ENCODE measurements at places on chromosomes 6 and 20.

DNA sequence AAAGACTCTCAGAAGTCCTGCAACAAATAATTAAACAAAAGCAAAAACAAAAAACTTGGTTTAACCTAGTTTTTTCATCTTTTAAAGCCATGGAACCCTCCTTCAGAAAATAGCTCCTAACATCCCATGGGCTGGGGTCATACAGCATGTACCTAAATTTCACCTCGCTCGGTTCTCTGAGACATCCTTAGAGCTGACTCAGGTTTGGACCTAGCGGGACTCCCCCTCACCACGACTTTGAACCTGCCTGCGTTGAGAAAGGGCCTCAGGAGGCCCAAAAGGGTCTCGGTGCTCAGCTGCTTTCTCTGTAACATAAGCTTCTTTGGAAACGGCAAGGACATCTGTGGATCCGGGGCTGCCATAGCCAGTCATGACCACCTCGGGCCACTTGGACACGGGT, 112.8 kb downstream of the NFATC2 start:
- no peak for DNase-seq

GRCh38 chr20:2528671-2529271, 7.6 kb upstream of the TMC2 start:
- DNase-seq: no peak

- DNase-seq: no peak
These were observed 22.8 kb downstream of the SCML4 start for GRCh38 chr6:107801173-107801886.

DNA sequence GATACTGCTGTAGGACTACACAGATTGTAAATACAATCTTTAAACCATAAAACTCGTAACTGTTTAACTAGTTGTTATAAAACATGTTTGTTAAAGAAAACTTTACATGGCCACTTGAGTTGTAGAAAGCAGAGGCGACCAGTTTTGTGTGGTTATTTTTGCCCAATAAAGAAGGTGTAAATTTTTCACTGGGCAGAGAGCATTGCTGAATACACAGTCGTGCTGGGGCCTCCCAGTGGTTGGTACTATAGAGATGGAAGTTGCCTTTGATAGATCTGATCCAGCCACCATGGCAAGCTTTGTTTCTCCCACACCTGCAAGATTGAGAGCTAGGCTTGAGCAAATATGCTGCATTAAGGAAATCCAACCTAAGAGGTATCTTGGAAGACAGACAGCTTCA, 34.0 kb upstream of the YWHAB start:
- no peak for DNase-seq

DNA sequence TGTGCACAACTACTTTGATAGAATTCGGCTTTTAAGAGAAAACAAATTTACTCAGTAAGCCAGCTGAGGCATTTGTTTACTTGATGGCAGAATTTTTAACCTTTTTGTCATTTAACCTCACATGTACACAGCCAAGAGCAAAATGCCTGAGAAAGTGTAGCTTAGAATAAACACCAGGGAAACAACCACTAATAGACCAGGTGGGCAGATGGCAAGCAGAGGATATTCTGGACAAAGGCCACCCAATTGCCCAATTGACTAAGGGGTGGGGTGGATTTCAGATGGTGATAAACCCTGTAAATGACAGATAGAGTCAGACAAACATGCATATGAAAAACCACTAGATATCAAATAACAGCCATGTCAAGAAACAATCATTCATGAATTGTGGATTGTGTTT, 190.7 kb upstream of the FBXL4 start:
- DNase-seq: no peak

GRCh38 chr20:57990396-57990987, 238.0 kb downstream of the ANKRD60 start:
- DNase-seq: no peak

- no peak for DNase-seq
These were observed at the start of gene BPIFB3 for GRCh38 chr20:33053291-33054106. BPIFB3 (plus strand) TSS chr20:33053903; CDS start chr20:33055436, 1,533 bp downstream.

GRCh38 chr20:50562262-50562701, 52.1 kb downstream of the PTPN1 start:
- no peak for DNase-seq

DNA sequence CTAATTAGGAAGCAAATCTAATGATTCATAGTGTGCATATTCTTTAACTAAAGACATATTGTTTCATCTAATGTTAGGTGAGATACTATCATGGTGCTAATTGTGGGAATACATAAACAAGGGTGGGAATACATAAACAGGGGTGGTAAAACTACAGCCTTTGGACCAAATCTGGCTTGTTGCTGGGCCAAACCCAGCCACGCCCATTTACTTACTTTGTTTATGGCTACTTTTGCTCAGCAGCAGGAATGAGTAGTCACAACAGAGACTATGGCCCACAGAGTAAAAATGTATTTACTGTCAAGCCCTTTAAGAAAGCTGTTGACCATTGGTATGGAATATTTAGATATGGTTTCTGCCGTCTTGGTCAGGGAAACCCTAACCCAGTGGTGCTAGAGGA, 31.7 kb downstream of the FAM135A start:
- DNase-seq: no peak

DNA sequence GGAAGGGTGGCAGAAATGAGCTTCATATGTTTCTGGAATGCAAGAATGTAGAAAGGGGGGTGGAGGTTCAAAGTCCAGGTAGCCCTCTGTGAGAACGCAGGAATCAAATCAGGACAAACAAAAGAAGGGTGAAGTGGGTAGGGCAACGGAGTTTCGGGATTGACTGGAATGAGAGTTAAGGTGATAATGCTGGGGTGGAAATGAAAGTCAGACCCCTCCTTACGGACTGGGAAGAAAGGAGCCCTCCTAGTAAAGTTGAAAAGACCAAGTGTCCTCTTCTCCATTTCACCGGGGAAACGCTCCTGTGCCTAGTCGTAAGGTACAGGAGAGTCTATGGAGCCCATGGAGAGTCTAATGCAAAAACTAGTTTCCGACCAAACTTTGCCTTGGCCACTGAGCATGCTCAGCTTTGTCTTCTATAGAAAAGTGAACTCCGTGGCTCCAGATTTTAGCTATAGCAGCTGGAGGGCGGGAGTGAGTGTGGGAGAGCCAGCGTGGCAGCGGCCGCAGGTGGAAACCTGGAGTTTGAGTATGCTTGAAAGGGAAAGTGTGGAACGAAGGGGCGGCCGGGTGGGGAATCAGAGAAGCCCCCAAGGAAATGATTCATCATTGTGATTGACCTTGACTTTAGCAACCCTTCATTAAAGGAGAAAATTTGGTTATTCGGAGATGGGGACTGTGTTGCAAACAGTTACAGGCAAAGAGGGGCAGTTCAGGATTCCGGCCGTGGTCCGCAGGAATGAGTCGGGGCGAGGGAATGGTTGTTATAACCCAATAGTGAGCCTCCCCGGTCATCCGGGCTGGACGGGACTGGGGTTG, 1.3 kb upstream of the LRRC1 start:
- DNase-seq: peak; percentile 58

- no peak for DNase-seq
These were observed 434.4 kb downstream of the HAO1 start for GRCh38 chr20:7505835-7506221.

GRCh38 chr6:81700414-81700813, 52.1 kb downstream of the TENT5A start:
- DNase-seq: no peak

DNA sequence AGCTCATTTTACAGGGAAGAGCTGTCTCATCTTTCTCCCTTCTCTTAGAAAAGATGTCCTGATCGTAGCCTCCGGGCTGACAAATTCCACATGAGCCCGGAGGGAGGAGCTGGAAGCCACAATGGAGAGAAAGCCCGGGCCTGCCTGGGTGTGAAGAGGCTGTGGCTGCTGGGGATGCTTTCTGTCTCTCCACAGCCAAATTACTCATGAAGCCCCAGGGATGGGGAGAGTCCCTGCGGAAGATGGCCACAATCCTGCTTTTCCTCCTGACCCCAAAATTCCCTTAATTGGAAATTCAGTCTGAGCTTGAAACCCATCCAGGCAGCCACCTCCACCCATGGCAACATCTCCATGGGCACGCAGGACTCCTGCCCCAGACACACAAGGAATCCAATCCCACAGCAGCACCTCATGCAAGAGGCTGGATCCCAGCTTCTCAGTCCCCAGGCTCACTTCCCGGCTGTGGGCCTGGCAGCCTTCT, 32.4 kb downstream of the JPH2 start:
- no peak for DNase-seq

DNA sequence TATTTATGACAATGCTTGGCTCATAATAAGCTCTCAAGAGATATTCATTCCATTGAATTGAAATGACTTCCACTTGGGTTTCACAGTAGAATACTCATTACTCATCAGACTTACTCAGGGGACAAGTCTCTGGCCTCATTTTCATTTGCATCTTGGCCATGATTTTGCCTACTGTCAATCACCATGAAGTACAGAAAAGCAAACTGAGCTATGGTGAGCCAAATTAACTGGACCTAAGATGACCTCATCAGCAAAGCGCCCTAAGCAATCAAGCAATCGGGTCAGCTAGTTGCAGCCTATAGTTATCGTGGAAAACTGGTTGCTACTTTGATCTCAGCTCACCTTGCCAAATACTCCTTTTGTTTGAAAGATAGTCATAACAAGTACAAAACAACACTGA, 494.7 kb upstream of the SLC35B3 start:
- no peak for DNase-seq

DNA sequence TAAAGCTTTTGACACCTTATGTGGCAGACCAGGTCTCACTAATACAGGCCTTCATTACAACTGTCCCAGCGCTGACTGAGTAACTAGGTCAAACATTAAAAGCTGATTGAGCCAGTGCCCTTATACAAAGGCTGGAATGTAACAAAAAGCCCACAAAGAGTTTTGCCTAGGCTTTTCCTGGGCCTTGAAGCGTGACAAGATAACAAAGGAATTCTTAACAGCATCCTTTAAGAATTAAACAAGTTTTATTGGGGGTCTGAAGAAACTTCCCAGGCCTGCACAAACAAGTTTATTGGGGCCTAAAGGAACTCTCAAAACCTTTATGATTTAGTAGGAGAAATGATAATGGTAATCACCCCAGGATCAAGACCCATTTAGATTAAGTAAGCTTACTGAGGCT, 267.6 kb upstream of the FAM83B start:
- DNase-seq: no peak

DNA sequence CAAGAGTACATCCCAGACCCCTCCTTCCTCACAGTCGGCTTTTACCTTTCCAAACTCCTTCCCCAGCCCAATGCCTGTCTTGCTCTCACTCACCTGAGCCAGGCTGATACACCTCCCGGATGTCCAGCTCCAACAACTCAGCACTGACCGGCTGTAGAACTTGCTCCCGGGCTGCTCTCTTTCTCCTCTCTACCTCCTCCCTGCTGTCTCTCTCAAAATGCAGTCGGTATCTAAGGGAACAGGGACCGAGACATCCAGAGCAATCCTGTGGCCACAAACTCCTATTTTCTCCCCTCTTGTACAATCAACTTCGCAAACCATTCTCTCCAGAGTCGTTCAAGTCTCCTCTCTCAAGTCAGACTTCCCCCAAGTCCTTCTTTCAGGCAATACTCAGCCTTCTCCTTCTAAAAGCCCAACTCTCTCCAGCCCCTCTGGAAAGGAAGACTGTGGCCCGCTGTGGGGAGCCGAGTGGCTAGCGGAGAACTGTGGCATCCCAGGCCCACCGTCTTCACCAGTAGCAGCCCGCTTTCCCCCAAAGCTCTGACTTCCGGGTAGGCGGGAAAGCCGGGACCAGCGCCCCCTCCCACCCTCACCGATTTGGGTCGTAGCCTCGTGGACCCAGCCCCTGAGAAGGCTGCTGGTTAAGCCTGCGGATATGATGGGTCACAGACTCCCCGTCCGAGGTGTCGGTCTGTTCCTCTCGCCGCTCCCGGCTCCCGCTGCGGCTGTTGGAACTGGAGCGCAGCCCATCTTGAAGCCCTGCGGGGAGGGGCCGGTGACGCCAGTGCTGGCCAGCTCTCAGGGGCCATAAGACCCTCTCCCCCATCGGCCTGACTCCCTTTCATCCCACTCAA, 1.1 kb downstream of the GNL1 start:
- no peak for DNase-seq

DNA sequence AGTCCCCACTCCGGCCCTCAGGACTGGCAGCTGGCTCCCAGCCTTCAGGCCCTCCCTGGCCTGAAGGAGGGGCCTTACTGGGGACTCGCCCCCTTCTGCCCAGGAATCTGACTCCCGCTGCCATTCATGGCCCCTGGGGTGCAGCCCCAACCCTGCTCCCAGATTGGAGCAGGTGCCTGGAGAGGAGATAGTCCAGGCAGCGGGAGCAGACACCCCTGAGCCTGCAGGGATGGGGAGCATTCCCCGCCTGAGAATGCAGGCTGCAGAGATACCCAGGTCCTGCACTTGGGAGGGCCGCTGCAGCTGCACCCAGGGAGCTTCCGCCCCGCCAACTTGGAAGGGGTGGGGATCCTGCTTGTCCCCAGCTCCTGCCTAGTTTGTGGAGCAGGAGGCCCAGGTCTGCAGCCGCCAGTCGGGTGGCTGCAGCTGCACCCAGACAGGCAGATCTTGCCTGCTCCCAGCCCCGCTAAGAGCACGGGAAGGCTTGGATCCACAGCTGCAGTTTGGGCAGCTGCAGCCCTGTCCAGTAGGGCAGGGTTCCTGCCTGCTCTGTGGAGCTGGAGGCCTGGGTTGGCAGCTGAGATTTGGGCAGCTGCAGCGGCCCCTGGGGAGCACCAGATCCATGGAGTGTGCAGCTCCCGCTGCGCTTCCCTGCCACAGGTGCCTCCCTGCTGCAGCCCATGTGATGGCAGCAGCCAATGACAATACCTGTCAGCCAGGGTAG, 5.2 kb downstream of the GTSF1L start:
- DNase-seq: no peak

GRCh38 chr6:166613027-166613426, 14.0 kb downstream of the RPS6KA2 start:
- DNase-seq: no peak

GRCh38 chr6:149077208-149077607, 240.3 kb upstream of the TAB2 start:
- no peak for DNase-seq

- no peak for DNase-seq
These were observed 72.4 kb downstream of the GPX5 start for GRCh38 chr6:28597924-28598722.

GRCh38 chr6:159061805-159062563, 17.2 kb upstream of the TAGAP start:
- DNase-seq: peak; percentile 83

DNA sequence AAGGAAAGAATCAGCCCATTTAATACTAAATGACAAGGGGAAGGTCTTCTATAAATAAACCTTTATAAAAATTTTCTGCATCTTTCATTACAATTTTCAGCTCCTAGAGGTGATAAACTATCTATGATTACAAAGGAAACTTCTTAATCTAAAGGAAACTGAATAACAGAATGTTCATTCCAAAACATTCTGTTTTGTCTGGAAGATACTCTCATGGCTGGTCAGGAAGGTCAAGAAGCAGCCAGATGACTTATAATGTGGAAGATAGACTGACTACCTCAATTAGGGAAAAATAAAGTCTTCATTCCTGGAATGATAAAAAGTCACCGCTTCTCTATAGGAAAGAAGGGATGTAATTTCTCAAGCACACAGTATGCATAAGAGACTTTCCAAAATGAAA, 131.3 kb downstream of the GMDS start:
- no peak for DNase-seq

DNA sequence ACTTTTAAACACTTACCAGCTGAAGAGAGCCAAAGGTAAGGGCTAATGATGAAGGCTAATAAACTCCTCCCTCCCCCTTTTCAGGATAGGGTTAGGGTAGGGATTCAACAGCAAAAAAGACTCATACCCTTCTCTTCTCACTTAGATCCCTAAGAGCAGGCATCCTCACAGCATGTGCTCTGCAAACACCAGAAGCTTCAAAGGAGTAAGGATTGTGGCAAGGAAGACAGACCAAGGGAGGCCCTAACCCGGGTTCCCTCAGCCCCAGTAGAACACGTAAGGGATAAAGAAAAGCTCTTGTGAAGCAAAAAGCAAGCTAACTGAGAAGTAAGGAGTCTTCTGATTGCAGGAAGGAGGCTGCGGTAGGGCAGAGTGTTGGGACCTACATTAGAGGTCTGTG, 11.6 kb downstream of the MAP3K7 start:
- no peak for DNase-seq
